Occipital lobe (tissue), 3 donors: ENCODE measurements at places on chromosomes 3 and 15. TPM values are rescaled to one million over a fixed set of nuclear protein-coding genes. Genes with fewer than 3 reads are reported as not detected.

PEX11A gene
- total RNA-seq: 14.5 TPM

DNA sequence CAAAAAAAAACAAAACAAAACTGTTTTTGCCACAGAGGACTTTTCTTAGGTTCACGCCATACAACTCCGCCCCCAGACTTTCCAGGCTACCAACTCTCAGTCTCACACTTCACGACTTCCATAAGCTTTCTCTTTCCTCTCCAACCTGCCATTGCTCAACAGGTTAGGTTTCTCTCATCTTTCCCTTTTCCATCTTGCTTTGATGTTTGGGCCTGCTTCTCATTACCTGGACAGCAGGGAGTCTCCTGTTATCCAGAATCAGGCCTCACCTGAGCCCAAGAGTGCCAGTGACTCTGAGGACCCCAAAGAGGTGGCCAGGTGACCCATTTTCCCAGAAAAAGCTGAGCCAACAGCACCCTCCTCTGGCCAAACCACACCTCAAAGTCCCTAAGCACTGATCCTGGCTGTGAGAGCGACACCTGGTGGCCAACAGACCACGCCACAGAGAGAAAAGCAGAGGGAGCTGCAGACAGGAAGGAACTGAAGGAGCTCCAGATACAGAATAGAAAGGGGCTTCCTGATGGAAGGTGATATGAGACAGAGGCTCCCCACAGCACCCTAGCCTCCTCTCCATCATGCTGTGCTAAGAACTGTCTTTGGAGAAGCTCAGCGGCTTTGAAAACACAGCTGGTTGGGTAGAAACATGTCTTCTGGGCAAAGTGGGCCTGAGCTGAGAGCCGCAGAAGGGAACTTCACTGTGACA lies 4.0 kb downstream of the CCDC51 start:
- DNase-seq: peak; percentile 79

CD200R1 gene
- total RNA-seq: 0.62 TPM

GRCh38 chr15:33699691-33700447 lies 268.4 kb upstream of the CHRM5 start:
- no peak for DNase-seq

DNA sequence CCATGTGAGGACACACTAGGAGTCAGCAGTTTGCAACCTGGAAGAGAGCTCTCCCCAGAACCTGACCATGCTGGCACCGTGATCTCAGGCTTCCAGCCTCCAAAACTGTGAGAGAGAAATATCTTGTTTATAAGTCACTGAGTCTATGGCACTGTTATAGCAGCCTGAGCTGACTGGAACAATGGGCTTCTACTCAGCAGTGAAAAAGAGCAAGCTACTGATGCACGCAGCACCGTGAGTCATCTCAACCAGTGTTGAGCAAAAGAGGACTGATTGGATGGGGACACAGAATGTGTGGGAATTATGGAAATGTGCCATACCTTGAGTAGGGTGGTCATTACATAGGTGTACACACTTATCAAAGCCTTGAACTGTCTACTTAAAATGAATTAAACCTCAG lies 230.4 kb downstream of the PLCL2 start:
- DNase-seq: no peak

- DNase-seq: no peak
Observed at GRCh38 chr3:63557912-63558311, 94.6 kb upstream of the SNTN start.

DNA sequence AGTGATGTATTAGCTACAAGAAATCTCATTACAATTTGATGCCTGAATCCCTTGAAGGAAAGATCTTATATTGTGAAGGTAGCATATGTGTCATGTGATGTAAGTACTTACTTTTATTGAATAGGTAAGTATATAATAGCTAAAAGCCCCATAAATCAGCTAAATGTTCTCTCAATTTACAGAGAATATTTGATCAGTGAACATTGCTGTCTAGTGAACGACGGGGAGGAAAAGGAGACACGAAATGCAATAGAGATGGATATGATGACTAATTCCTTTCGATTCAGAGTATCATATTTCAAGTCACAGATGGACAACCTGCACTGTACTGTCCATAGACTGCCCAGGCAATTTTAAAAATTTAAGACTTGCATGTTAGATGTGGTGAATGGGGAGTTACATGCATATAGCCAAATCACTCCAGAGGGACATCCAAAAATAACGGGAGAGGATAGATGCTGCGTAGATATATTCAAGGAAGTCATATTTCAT lies 462.1 kb upstream of the CDIN1 start:
- no peak for DNase-seq

DNA sequence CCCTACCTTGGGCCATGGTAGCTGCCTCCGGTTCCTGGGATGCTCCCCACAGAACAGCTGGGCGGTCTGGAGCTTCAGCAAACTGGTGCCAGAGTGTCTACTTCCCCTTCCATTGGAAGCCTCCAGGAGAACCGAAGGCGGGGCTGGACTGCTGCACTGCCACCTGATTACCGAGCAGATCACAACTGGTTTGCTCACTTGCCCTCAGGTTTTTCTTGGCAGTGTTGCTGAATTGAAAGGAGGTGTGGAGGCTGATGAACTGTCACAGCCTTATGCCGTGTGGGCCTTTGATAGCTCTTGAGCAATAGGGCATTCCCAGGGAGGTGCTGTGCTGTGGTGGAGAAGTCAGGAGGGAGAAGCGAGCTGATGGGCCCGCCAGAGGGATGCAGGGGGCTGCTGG lies at the start of gene TGM5:
Gene TGM5 (minus strand): TSS at position 95 of the 400 bp plus-strand sequence. CDS start 79 bp downstream, at position 16.
- no peak for DNase-seq

DNA sequence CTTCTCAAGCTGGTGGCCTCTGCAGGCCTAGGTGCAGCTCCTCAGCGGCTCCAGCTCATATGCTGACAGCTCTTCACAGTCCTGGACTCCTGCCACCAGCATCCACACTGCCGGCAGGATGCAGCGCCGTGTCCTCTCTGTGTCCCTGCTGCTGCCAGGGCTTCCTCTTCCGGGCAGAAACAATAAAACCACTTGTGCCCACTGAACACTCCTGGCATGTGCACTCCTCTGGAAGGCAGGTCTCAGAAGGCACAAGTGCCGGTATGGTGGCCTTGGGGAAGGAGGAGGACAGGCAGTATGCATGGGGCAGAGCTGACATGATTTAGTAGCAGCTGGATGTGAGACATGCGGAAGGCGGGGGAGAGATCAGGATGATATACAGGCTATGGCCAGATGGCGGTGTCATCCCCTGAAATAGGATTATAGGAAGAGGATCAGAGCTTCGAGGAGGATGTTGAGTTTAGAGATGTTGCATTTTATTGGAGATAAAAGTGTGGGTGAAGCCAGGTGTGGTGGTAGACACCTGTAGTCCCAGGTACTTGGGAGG lies 7.5 kb upstream of the MAN2A2 start:
- peak; percentile 61 for DNase-seq

DNA sequence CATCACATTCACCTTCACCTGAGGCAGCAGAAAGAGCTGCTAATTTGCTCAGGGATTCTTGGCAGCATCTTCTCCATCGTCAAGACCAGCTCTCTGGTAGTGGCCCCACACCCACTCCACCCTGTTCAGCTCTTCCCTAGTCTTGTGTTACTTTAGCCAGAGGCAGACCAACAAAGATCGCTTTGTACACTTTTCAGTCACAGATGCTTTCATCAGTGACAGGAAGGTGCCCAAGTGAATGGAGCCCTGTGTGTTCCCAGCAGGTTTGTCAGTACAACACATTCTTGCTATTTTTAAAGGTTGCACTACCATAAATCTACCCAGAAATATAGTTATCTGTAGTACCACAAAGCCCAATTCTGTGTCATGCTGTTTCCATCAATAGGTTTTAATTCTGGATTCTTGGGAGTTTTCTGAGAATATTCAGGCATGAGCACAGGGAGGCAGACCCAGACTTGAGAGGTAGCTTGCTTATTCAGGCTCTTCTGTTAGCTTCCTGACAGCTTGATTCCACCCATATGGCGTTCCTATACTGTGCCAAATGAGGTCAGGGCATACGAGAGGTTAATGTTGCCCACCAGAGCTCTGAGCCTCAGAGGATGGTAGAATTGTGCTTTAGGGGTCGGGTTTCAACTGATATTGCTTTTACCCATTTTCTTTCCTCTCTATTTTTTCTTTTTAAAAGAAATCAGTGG lies 109.8 kb upstream of the MANF start:
- no peak for DNase-seq

DNA sequence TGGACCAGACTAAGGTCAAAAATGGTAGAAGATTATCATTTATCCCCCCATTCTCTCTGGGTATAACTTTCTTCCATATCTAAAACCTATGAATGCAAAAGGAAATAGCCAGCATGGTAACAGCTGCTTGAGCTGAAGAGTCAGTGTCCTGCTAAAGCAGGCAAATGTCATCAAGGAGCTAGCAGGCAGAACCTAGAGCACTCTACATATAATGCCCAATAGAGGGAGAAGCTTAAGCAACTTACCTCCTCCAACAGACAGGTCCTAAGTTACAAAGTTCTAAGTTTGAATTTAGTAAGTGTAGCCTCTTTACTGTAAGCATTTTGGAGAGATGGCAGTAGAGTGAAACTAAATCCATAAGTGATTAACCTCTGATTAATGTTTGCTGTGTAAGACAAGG lies 7.7 kb downstream of the RAF1 start:
- DNase-seq: no peak

- DNase-seq: no peak
Observed at GRCh38 chr3:98786364-98787006, 23.3 kb downstream of the ST3GAL6 start.

DNA sequence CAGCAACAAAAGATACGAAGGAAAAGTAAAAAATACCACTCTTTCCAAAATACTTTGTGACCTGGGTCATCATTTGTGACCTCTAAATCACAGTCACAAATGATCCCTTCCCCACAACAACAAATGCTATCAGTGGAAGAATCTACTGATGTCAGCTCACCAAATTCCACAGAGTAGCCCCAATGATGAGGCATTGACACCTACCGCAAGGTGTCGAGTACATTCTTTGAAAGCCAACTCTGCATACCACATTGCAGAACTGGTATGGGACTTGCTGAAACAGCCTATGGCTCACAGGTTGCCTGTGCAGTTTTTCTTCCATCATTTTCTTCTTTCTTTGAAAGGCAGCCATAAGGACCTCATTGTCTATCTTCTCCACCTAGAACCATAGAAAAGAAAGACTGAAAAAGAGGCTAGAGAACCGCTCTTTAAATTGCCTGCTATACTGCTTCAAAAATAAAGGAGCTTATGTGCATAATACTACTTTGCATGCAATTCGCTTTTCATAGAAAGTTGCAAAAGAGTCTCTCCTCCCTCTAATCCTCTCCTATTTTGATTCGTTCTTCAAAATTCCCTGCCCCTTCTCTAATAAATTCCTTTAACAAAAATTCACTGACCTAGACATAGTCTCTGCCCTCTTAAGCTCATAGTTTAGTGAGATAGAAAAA lies 21.4 kb upstream of the KPNA1 start:
- no peak for DNase-seq

DNA sequence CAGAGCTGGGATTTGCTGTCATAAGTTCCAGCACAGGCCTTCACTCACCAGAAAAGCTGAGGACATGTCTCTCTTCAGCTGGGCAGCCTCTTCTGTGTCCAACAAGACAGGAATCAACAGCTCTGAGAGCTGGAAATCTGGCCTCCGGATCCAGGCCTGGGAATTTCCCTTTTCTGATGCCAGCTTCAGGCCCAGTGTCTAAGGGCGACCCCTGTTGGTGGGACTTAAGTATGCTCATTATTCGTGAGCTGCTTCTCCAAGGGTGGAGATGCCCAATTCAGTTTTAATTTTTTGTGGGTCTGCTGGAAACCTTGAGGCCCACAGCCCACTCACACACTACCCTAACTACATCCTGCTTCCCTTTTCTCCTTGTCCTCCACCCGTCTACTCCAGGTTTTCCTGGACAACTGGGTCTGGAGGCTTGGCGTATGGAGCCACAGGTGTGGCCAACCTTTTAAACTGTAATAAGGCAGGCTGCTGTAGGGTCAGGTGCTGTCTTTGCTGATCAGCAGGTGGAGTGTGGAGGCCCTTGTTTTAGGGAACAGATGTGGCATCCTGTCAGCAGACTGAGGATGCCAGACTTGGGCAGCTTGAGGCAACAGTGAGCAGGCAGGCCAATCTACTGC lies 2.6 kb upstream of the CEMIP start:
- DNase-seq: no peak

GP5 gene
- total RNA-seq: not detected

- DNase-seq: peak; percentile 70
Observed at GRCh38 chr3:138381413-138381901, 33.1 kb downstream of the MRAS start.
